ENCODE measurements at places on chromosomes 12 and 14.
A peak's percentile ranks its signal among the peaks of the same experiment; 100 is the strongest.

DNA sequence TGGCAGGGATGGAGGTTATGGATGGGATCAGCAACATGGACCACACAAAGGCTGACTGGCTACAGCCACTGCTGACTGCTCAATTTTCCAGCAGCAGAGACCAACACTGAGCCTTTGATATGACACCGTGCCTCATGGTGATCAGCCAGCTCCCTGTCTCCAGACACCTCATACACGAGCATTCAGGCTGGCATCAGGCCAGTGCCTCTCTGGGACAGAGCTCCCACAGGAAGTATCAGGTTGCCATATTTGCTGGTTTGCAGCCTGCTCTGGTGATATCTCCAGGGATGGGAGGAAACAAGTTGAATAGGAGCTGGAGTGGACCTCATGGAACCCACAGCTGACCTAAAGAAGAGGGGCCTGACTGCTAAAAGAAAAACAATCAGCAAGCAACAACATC, 471.2 kb upstream of the ATXN7L3B start:
- no peak for DNase-seq

GRCh38 chr12:109764123-109764522, 50.5 kb downstream of the FAM222A start:
- DNase-seq, result no peak

DNA sequence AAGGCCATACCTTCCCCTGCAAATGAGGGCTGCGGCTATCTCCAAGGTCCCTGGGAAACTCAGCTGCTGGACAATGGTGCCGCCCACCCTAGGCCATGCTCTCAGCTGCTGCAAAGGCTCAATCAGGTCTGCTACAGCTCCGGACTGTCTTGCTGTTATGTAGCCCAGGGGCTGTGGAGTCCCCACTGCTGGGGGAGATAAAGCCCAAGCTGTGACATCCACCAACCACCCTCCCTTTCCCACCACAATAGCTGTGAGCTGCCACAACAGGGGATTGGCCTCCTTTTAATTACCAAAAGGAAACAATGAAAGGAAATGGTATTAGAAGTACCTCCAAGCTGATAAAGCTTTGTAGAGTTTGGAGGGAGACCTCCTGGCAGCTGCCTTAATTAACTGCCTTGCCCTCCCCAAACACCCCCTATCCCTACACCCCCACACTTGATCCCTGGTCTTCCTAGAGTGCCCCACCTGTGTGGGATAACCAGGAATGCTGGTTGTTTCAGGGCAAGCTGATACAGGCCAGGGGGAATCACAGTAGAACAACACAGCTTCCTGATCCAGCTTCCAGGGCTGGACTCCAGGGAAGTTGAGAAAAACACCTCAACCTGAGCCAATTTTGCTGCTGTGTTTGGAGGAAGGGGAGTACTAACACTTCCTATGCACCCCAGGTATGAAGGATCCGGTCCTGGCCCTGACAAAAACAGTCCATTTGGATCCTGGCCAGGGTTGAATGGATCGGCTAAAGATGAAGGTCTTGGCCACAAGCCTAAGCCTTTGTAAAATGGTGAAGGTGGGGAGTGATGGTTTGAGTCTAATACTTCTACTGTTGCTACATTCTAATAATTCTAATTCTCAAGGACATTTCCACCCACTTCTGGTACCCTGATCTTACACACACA, at the start of gene VWF:
Gene VWF (minus strand): TSS at position 260 of the 899 bp plus-strand sequence. CDS start 1,474 bp downstream, outside the sequence.
- DNase-seq, result no peak

- peak; percentile 1 for DNase-seq
Measured at GRCh38 chr12:8912914-8913313, 1.4 kb upstream of the PHC1 start.

DNA sequence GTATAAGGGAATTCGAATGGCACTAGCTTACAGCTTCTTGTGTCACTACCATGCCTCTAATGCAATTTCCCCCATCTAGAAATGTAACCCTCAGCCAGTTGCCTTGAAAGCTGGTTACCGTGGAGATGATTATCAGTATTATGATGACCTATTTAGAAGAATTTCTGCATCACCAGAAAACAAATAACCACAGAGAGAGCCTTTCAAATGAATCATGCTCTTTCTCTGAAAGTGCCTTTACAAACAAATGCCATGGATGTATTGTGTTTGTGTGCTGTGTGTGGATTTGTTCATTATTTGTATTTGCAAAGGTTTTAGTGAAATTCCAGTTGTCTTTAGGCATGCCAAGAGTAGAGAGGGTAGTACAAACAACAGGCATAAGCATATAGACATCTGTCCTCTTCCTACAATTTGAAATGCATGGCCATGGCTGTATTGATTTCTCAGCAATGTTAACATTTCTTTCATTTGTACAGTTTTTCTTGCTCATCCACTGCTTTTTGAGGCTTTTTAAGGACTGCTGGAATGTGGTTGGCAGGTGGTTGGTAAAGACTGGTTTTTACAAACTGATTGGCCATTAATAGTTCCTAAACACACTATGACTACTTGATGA, 266.5 kb downstream of the PAWR start:
- no peak for DNase-seq

GRCh38 chr12:60926256-60926655, 1330.4 kb downstream of the SLC16A7 start:
- DNase-seq, result no peak

- peak; percentile 20 for DNase-seq
Measured at GRCh38 chr12:105279460-105280056, 43.6 kb upstream of the APPL2 start.

- peak; percentile 41 for DNase-seq
Measured at GRCh38 chr14:55707365-55707804, 127.4 kb downstream of the KTN1 start.

- no peak for DNase-seq
Measured at GRCh38 chr12:3416159-3416558, 74.8 kb upstream of the PRMT8 start.

- DNase-seq, result no peak
Measured at GRCh38 chr12:60684988-60685655, 1089.3 kb downstream of the SLC16A7 start.

DNA sequence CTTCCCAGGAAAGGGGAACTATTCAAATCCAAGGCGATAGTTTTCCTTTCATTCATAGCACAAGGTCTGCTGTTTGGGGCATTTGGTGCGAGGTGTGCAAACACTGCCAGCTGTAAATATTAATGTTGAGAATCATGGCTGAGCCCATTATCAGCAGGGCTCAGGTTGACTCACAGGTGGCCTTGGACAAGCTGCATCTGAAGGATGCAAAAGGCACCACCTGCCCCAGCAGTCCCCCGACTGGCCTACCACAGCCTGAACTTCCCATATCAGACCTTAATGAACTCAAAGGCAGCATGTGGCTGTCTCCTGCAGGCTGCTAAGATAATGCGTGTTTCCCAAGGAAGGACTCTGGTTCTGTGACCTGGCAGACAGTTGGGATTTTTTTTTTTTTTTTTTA, 93.3 kb upstream of the MAP1LC3B2 start:
- no peak for DNase-seq

DNA sequence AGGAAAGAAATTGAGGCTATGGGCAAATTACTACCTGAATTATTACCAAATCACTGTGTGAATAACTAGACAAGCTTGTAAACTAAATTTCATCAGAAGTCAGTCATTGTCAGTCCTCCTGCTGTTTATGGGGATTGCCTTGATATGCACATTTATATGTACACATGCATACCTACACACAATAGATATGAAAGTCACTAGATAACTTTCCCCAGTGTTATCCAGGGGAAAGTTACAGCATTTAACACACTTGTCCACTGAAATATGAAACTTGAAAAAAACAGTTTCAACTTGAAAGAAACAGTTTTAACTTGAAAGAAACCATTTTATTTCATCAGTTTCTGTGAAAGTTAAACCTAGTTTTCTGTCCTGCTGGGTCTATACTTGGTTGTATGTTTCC, 199.6 kb downstream of the SLC2A13 start:
- DNase-seq, result no peak

- DNase-seq, result no peak
Measured at GRCh38 chr12:104701756-104702155, 245.0 kb downstream of the CHST11 start.

- DNase-seq, result no peak
Measured at GRCh38 chr12:77153706-77154105, 88.3 kb upstream of the E2F7 start.

DNA sequence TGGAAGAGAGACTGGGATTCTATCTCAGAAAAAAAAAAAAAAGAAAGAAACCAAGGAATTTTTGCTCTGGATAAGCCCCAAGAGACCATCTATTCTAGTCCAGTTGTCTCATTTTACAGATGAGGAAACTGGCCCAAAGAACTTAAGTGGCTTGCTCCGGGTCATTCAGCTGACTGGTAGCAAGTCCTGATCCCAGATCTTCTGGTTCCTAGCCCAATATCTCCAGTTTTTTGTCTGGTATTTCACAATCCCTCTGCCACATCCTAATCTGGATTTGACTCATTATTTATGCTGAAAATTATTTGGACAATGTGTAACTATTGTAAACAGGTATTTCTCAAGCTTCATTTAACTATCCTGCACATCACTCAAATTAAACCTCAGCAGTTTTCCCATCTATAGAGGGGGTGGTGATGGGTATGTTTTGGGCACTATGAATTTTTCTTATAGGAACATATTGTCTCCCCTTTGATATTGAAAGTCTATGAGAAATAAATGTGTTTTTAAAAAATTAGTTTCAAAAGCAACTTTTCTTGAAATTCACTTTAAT, 43.4 kb downstream of the PPP2R5E start:
- DNase-seq, result no peak

DNA sequence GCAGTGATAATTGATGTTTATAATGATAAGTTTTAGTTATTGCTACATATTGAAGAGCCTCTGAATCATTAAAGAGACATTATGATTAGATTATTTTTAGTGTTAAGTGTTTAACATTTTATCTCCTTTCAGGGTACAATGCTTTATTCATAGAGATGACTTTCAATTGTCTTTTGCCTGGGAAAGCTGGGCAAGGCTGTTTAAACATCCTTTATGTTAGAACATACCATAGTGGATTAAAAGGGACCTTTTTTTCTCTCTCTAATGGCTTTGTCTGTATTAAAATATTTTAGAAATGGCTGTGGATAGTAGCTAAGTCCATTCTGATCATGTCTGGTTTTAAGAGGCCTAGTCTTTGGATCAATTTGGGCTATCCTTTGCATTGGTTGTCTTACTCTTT, 427.5 kb upstream of the MIS18BP1 start:
- DNase-seq, result no peak

GRCh38 chr12:128867466-128867865, 14.2 kb downstream of the GLT1D1 start:
- DNase-seq, result no peak

- DNase-seq, result no peak
Measured at GRCh38 chr14:61588419-61588901, 106.9 kb upstream of the HIF1A start.

DNA sequence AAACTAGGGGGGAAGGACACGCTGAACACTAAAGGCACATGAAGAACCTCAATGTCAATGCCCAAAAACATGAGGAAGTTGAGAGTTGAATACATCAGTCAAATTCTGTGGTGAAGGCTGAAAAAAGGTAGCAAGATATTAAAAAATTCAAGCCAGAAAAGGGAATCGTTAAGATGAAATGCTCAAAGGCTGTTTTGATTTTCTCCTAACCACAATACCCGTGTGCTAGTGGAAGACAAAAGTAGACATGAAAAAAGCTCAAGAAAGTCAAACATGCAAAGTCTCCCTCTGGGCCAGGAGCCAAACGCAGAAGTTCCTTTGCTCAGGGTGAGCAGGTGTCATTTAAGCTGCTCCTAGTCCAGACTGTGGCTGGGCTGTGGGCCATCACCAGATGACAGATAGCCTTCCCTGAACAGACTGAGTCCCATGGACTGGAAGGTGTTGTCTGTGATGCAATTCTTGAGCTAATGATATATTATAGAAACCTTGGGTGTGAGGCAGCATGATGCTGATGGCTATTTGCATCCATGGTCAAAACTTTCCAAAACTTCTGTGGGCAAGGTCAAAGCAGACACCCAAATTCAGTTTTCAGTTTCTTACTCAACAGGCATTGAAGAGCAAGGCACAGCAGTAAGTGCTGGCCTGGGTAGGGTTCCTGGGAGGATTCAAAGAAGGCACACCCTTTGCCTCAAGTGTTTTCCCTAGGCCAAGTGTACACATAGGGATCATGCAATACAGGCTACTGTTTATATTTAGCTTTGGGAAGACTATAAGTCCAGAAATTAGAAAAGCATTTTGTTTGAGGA, 81.6 kb downstream of the MYRFL start:
- DNase-seq, result no peak

- DNase-seq, result no peak
Measured at GRCh38 chr12:27143256-27144069, 61.1 kb upstream of the C12orf71 start.
